Daoy (cell line): ENCODE measurements at places on chromosomes 6 and 20. TPM values are rescaled to one million over a fixed set of nuclear protein-coding genes. Genes with fewer than 3 reads are reported as not detected.

DNA sequence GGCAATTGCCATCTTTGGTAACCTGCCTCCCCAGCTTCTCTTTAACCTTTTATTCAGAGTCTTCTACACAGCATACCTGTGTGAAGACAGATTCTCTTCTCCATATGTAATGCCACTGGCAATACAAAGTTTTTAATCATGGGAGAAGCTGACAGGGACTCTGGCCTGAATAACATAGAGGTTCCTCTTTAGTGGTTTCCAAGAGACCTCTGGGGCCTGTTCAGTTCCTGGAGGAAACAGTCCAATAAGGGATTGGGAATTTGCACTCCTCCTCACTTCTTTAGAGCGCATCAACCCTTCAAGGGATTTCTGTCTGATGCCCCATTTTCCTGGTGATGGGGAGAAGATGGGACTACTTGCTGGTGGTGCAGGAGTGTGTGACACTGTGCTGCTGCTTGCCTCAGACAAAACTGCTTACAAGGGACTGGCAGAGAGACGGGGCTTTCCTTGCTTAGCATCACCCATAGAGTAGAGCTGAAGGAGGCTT is 1.4 kb downstream of the RIMS1 start:
- no peak for DNase-seq

DNA sequence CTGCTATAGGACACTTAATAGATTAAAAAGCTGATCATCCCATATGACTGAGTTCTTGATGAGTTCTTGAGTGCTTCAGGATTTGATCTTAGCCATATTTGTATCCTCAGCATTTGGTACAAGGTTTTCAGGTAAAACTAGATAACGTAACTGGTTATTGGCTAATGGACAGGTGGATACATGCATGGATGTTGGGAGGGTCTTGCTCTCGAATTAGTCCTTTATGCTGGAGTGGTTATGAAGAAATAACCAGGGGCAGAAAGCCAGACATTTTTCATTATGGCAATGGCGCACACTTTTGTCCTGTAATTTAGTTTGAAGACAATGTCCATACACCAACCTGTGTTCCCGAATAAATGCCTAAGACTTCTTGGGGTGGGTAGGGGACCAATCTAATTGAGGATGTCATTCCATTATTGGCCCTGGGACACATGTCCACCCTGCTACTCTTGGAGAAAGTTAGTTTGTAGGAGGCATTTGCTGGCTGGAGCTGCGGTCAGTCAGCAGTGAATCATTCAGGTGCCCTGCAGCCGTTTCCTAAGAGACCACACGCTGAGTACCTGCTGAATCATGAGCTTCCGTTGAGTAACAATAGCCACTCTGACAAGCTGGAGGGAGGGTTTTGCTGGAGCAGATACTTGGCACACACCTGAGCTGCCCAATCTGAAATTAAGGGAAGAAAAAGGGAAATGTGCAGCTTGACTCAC is 194.4 kb downstream of the FOXA2 start:
- peak; percentile 93 for DNase-seq

DNA sequence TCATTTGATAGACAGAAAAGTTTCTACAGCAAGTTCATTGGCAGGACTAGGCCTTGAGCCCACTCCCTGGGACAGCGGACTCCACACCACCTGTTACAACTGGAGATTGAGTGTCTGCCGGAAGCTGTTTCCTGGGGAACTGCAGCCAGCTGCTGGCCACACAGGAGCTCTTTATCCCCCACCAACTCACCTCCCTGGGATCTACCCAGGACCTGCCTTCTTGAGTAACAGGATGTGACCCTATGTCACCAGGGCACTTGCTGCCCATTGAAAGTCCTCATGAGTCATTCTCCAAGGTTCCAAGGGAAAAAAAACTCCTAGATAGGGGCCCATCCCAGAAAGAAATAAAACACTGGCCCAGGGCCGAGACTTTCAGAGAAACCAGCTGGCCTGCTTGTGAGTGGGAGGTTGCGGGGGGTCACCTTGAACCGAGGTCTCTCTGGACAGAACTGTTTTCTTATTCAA is 37.4 kb upstream of the SLC9A8 start:
- peak; percentile 74 for DNase-seq

DNA sequence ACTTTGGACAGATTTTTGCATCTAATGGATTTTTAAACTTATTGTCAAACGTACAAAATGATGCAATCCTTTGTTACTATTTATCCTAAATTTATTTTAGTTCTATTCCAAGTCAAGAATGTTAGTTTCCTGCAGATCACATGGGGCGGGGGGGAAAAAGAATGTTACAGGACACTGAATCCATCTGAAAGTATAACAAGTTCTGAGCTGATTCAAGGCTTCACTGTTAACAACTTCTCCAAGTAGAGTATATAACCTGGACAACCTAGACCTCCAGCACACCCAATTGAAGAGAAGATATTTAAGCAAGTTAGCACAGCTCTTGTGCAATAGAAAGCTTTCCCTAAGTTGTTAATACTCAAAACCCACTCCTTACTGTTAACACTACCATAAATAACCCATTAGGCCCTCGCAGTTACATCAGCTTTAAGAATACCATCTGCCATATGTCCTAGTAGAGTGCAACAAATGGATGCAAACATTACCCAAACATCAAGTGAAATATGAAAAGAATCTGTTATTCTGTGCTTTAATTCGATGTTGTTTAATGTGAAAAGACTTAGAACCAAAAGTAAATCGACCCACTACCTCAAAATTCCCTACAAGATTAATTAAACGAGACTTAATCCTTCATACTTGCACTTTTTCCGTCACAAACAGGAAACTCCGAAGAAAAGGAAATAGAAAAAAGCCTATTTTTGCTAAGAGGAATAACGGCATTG is 1.3 kb downstream of the SEC63 start:
- DNase-seq: no peak

DNA sequence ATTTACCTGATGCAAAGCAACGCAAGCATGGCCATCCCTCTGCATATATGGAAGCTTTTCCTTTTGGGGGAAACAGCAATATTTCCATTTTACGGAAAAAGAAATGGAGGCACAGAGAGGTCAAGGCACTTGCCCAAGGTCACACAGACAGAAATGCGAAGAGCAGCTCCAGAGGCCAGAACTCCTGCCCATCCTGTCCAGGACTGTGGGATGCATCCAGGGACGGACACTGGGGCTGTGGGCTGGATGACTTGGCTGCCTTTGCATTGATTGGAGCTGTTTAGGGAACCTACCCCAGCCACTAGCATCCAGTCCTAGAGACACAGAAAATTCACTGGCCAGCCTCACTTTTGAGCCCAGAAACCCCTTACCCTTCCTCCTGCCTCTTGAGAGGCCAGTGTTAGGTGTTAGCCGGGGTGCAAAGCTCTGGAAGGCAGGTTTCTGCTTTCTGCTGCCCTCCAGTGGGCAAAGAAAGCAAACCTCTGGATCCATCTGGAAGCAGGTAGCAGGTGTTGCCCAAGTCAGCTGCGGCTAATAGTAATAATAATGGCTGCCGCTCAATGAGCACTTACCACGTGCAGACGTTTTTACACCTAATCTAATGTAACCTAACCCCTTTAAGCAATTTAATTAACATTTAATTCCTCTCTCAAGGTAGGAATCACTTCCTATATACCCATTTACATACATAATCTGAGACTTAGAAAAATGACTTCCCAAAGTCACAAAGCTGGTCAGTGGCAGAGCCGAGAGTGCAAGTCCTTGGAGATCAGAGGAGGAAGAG is 31.7 kb upstream of the CCN5 start:
- DNase-seq: no peak

The RSPO4 gene
- 2.1 TPM in 1 of 2 replicates, not detected in the other for total RNA-seq

- no peak for DNase-seq
These were observed 68.8 kb downstream of the LAMP5 start for GRCh38 chr20:9583151-9583550.

DNA sequence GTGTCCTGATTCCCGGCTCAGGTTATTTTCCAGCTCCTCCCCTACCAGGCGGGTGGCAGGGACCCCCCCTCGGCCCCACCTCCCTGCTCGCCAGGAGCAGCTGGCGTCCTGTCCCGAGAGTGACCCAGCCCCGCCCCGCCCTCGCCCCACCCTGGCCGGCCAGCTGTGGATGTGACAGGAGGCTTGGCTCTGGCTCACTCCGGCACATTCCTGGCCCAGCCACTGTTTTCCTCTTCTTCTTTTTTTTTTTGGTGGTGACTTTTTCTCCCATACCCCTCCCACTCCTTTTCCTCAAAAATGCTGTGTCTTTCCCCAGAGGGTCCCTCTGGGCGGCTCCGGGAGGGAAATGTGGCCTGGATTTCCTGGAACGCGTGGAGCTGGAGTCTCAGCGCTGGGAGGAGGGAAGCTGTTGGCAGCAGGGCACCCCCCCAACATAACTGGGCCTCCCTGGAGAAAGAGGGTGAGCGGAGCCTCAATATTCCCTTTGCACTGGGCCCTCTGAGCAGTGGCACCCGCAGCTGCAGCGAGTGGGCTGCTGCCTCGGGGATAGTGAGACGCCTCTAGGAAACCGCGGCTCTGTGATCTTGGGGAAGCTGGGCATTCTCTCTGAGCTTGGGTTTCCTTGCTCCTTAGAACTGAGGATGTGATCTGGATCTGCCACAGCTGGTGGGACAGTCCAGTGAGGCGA is 28.3 kb upstream of the CSNK2A1 start:
- peak; percentile 46 for DNase-seq

DNA sequence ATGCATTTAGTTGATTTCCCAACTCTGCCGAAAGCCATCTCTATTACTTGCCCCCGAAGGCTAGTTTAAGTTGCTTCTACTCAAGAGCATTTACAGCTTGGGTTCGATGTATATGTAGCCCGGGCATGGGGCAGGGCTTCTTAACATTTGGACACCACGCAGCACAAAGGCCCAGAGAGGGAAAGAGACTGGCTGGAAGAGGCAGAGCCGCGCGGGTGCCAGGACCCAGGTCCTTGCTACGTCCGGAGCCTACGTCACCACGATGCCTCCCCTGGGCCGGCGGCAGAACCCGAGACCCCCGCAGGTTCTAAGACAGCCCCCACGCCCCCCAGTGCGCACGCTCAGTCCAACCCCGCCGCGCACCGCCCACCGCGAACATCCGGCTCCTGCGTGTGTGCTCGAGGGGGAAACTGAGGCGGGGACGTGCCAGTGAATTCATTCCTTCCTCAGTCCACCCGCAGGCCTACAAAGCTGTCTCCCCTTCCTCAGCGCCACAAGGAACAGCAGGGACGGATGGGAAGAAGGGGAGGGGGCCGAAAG is 367 bp upstream of the PCIF1 start:
- DNase-seq: peak; percentile 44

GRCh38 chr6:36381502-36382389 is 5.7 kb downstream of the ETV7 start:
- DNase-seq: peak; percentile 47

- no peak for DNase-seq
These were observed at the start of gene CST2 for GRCh38 chr20:23826541-23827021. CST2 (minus strand) TSS chr20:23826729; CDS start chr20:23826660, 69 bp downstream.

DNA sequence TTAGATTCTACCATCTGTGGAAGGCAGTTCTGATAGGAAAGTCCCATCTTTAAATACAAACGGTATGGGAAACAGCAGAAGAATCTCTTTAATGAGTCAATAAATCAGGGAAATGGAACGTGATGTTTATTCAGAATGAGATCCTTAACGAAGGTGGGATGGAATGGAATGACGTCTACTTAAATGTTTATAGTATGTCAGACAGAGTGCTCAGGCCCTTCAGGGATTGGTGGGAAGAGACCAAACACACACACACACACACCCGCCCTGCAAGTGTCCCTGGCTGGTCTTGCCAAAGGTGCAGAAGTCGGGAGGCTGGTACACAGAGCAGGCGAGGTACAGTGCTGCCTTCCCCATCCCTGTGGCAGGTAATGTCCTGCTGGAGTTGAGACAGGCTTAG is 164.0 kb downstream of the FARS2 start:
- no peak for DNase-seq

The WASF1 gene
- 9.5 and 9.7 TPM in 2 replicates for total RNA-seq

- no peak for DNase-seq
These were observed 237.7 kb downstream of the PRL start for GRCh38 chr6:22059126-22059525.

The RPS6KA2 gene
- total RNA-seq: 5.5 and 6.7 TPM in 2 replicates

GRCh38 chr6:148578489-148578814 is 168.4 kb upstream of the UST start:
- no peak for DNase-seq

The NCOA3 gene
- 13.4 and 13.7 TPM in 2 replicates for total RNA-seq

The FILIP1 gene
- 0.40 TPM in 1 of 2 replicates, not detected in the other for total RNA-seq

The C4B gene
- 0.30 and 3.7 TPM in 2 replicates for total RNA-seq

The LY6G6F gene
- not detected in 2 replicates for total RNA-seq
